G401 (cell line): ENCODE measurements at places on chromosomes 16 and 17. TPM values are rescaled to one million over a fixed set of nuclear protein-coding genes. Genes with fewer than 3 reads are reported as not detected.

WSCD1 gene
- 0.06 TPM in 1 of 2 replicates, not detected in the other for total RNA-seq

DNA sequence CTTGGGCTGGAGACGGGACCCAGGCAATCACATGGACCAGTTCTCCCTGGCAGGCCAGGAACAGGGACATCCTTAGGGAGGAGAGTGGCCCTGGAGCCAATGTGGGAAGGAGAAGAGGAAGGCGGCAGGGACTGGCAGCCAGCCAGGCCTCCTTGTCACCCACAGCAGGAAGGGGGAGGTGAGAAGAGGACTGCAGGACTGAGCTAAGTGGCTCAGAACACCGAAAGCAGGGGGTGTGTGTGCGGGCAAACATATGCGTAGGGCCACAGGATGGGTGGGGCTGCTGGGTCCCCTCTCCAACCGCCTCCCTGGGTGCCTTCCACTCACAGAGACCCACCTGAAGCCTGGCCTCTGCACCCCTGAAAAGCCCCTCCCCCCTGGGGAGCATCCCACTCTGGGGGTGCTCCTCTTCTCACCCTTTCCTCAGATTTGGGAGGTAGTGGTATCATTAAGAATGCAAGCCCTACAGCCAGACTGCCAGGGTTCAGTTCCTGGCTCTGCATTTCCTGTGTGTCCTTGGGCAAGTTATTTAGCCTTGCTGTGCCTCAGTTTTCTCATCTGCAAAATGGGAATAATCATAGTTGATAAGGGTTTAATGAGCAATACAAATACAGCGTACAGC lies 8.1 kb downstream of the PNMT start:
- no peak for DNase-seq

DNA sequence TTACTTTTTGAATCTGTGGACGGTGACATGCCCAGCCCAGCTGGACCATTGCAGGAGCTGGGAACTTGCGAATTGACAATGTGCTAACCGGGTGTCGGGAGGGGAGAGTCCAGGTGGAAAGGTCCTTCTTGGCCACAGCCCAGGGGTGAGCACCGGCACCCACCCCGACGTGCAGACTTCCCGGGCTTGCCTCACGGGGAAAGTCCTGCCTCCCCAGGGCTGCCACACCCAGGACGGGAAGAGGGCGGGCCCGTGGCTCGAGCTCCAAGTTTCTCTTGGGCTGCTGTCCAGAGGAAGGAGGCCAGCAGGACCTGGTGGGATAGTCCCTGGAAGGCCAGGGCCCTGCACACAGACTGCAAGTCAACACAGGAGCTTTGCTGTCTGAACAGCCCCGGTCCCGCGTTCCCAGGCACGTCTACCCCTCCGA lies 17.7 kb downstream of the CARD14 start:
- DNase-seq, result no peak

DNA sequence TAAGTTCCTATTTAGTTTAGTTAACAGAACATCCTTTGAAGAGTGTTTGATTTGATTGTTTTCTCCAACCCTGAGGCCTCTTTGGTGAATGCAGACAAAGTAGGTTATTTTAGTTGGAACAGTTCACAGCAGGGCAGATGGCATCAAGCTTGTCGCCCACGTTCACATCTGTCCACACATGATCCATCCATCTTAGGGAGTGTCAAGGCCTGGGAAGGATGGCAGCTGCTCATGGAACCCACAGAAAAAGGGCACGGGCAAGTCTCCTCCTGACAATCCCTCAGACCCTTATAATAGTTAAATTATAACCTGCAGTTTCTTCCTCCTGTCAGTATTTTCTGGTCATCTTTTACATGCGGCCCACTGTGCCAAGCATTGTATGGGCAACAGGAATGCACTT lies 60.2 kb downstream of the KNOP1 start:
- no peak for DNase-seq

DNA sequence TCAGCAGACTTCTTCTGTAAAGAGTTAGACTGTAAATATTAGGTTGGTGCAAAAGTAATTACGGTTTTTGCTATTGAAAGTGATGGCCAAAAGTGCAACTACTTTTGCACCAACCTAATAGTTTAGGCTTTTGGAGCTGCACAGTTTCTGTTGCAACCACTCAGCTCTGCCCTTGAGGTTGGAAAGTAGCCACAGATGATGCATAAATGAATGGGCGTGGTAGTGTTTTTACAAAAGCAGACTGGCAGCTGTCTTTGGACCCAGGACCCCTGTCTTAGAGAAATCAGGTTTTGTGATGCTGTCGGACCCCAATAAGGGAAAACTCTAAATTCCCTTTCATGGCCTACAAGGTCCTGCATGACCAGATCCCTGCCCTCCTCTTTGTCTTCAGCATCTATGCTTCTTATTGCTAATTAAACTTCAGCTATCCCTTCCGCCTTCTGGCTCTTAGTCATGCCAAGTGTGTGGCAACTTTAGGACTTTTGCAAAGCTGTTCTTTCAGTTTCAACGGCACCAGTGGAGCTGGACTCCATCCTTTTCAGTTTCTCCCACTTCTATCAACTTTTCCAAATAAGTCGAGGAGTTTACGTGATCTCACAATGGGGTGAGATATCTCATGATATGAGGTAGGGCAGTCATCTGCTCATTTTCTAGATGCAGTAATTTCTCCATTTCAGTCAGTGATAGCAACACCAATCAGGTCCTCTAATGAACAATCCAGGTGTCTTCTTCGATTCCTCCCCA lies 232.3 kb downstream of the XYLT1 start:
- DNase-seq, result no peak

GRCh38 chr16:73891129-73891542 lies 405.5 kb upstream of the PSMD7 start:
- no peak for DNase-seq
